ENCODE measurements at places on chromosomes 3 and 15.

DNA sequence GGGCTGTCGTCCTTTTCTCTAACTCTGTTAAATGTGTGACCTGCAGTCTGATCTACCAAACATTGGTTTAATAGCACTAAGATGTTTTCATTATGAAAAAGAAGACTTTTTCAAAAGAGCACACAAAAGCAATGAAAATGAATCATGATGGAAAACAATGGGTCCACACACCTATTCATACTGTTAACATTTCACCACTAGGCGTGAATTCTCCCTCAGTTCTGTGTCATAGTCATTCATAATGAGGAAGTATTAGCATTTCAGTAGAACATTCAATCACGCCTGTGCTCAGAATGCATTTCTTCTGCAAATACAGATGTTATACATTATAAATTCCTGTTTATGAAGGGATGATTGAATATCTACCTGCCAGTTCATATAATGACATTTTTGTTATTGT lies 35.9 kb downstream of the EIF4E3 start:
- DNase-seq = no peak

GRCh38 chr3:86982883-86983282 lies 8.1 kb downstream of the VGLL3 start:
- no peak for DNase-seq

- DNase-seq = no peak
Measured at GRCh38 chr3:114502204-114502603, 208.4 kb downstream of the TIGIT start.

GRCh38 chr15:74994236-74994635 lies 1.1 kb upstream of the SCAMP5 start:
- no peak for DNase-seq

DNA sequence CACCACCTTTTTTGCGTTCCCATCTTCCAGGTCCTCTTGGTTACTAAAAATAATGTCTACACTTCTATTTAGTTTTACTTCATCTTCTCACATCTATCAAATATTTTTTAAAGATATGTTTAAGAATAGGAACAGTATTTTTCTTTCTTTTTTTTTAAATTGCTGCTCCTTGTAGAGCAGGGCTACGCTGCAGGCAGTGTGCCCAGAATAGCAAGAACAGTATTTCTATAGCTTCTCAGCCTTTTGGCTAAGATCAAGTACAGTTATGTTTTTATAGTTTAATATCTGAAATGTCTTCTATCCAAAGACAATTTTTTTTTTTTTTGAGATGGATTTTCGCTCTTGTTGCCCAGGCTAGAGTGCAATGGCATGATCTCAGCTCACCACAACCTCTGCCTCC lies 73.0 kb downstream of the MYO9A start:
- DNase-seq = no peak

DNA sequence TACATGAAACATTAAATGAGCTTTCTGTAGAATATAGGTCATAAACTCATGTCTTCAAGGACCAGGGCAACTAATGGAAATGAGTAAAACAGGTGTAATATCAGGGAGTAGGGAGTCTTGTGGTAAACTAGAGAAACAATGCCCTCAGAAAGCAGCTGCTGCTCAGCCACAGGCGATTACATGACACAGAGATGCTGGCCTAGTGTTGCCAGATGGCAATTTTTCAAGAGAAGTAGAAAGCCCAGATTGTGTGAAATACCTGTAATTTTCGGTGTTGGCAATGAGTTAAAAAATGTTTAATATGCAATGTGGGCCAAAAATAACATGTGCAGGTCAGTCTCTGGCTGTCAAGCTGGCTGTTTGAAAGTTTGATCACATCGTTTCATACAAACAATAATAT lies 23.4 kb downstream of the NCEH1 start:
- no peak for DNase-seq

All from stimulated activated CD8-positive, alpha-beta memory T cell treated with anti-CD3 and anti-CD28 coated beads, Interleukin-7, amount 100 ng/mL, for 1 hour (primary cell).